ENCODE measurements at places on chromosomes 3 and 15.

GRCh38 chr3:136276049-136276755, 26.1 kb downstream of the PCCB start:
- DNase-seq = no peak

GRCh38 chr3:25448750-25449692, 21.0 kb downstream of the RARB start:
- no peak for DNase-seq

- DNase-seq = no peak
Measured at GRCh38 chr15:100112061-100112420, 229.7 kb downstream of the ADAMTS17 start.

DNA sequence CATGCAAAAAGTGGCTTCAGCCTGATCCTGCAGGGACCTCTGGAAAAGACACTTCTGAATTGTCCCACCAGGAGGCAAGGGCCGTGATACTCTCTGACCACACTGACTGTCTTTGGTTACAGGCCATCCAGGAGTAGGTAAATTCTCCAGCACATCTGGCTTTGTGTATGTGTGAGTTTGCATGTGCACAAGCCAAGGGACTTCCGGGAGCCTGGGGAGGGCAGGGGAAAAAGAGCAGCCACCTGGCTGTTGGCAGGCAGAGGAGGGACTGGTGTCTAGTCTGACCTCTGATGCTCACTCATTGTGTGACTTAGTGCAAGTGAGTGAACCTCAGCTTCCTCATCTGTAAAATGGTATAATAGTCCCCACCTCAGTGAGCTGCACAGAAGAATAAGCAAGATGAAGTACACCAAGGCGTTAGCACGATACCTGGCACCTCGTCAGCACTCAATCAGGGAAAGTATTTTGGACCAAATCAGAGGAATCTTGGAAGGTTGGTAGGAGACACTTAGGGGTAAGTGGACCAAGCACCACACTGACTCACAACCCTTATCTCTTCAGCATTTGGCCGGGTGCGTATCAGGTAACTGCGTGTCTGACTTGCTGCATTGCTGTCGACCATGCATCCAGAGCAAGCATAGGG, 19.1 kb downstream of the KLHL6 start:
- no peak for DNase-seq

DNA sequence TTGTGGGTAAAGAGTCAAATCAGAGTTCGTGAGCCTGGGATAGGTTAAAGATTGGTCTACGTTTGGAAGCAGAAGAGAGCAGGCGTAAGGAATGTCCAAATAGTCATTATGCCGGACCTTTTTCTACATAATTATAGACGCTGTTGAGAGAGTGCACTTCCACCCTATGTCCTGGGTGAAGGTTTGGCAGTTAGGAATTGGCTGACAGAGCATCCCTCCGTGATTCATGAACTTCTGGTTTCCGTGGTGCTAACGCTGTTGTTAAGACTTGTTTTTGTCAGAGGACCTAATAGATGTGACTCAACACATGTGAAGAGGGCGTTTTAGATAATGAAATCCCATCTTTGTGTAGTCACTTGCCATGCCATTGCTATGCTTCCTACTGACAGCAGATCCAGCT, 1.1 kb downstream of the EAF1 start:
- no peak for DNase-seq

- DNase-seq = peak; percentile 22
Measured at GRCh38 chr3:152298393-152299248, 29.9 kb downstream of the MBNL1 start.

GRCh38 chr3:132593241-132593946, 3.7 kb upstream of the ACKR4 start:
- DNase-seq = no peak

GRCh38 chr3:156251424-156251823, 131.0 kb downstream of the KCNAB1 start:
- DNase-seq = no peak

- DNase-seq = no peak
Measured at GRCh38 chr3:128794067-128794768, 68.2 kb downstream of the RAB7A start.

DNA sequence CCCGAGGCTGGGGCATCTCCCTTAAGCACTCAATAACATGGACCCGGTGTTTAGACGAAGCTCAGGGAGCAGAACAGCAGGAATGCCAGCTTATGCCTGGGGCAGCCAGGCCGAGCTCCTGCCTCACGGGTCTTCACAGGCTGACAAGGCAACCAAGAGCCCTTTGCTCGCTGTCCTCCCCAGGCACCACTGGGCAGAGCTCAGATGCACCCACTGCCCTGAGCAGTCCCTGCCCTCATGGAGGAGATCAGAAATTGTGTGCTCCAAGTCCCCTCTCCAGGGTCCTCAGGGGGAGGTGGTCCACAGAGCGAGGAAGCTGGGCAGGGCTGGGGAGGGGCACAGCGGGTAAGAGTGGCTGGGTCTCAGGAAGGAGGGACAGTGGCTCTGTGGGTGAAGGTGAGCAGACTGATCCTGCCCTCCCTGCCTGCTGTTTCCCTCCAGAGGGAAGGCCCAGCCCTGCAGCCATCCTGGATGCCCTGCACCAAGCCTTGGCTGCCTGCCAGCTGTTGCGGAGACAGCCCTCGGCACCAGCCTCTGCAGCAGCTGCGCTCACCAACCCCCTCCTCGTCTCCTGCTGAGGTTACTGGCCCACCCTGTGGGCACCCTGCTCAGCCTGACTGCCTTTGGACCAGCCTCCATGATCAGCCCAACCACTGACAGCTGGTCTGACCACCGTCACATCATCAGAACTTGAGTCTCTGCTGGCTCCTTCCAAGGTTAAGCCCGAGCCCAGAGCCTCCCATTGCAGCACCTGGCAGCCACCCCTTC, 21.1 kb upstream of the GP9 start:
- no peak for DNase-seq

- DNase-seq = no peak
Measured at GRCh38 chr3:43915546-43915945, 224.8 kb downstream of the ABHD5 start.

- no peak for DNase-seq
Measured at GRCh38 chr3:23112491-23112890, 90.6 kb upstream of the UBE2E2 start.

- DNase-seq = no peak
Measured at GRCh38 chr15:73200339-73200738, 148.1 kb downstream of the NEO1 start.

GRCh38 chr3:156902916-156903315, 76.8 kb downstream of the LEKR1 start:
- DNase-seq = no peak

Data from stimulated activated CD4-positive, alpha-beta T cell treated with anti-CD3 and anti-CD28 coated beads, TNF-alpha, amount 100 ng/mL, for 1 hour (primary cell).